ENCODE measurements at places on chromosomes 11 and 22.

DNA sequence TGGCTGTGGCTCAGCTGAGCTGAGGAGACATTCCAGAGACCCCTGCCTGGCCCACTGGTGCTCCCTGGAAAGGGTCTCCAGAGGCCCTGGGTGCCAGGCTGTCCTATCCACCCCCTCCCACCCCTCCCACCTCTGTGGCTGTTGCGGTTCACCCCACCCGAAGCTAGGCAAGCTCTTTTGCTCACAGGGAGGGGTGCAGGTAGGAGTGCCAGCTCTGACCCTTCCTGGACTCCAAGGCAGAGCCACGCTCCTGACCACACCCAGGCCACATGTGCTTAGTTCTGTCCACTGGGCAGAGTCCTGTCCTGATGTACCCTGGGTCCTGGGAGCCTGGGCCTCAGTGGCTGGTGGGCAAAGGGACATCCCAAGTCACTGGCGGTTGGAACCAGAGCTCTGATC, 16.4 kb downstream of the IL17REL start:
- DNase-seq: no peak

DNA sequence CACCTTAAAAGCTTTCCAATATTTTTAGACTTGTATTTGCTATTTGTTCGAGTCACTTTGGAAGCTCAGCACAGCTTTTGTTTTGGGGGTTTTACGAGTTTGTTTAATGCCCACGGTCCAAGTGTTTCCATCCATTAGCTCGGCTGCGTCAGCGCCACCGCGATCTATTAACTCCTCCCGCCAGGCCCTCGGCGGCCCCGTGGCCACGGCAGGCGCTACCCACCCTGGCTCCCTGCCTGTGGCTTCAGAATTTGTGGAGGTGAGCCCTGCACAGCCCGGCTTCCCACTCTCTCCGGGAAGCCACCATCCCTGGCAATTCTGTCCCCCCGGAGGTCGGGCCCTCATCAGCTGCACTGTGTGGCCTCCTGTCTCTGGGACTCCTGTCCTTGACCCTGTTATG, 648.5 kb downstream of the BRD1 start:
- no peak for DNase-seq

GRCh38 chr22:43031617-43032016, 16.7 kb upstream of the PACSIN2 start:
- DNase-seq: no peak

DNA sequence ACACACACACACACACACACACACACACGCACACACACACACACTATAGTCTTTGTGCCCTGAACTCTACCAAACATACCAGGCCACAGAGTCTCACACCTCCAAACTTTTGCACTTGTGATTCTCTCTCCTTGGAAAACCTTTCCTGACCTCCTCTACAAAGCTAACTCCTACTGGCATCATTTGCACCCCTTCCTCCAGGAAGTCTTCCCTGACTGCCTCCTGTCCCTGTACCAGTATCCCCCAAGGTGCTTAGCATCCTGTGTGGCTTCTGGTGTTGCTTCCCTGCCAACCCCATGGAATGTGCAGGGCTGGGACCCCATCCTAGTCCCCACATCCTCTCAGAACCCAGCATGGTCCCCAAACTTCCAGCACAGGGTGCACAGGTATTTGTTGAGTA, 8.9 kb downstream of the TPST2 start:
- DNase-seq: no peak

- DNase-seq: no peak
Observed at GRCh38 chr11:6633422-6634408, 14.5 kb upstream of the TPP1 start.

Measured in hypothalamus (tissue), 51 donors.